Large intestine (tissue), 12 donors: ENCODE measurements at places on chromosomes 13 and 19. TPM values are rescaled to one million over a fixed set of nuclear protein-coding genes. Genes with fewer than 3 reads are reported as not detected.

The ICAM4 gene
- 1.2 TPM for polyA plus RNA-seq

The DLEU7 gene
- 0.69 TPM for polyA plus RNA-seq

The PNPLA6 gene
- polyA plus RNA-seq, result 45.4 TPM

The CCDC122 gene
- 8.1 TPM for polyA plus RNA-seq
